ENCODE measurements at places on chromosomes 2 and 18.

GRCh38 chr2:184113696-184114403 lies 484.5 kb upstream of the ZNF804A start:
- no peak for DNase-seq

- no peak for DNase-seq
Measured at GRCh38 chr2:75500633-75501032, 60.1 kb downstream of the EVA1A start.

DNA sequence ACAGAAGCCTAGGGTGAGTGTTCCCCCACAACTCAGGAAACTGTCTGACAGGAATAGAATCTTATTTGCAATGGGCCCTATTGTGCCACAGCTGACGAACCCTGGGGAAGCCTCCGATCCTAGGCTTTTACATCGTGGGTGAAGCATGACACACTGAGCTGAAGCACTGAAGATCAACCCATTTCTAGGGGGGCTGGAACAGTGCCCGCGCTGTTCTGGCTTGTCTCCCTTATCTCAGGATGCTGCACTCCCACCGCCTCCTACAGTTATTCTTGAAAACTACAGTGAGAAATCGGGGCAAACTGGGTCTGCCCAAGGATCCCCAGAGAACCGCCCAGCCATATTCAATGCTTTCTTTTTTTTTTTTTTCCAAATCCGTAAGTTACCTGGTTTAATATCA lies 41.1 kb downstream of the NETO1 start:
- no peak for DNase-seq

DNA sequence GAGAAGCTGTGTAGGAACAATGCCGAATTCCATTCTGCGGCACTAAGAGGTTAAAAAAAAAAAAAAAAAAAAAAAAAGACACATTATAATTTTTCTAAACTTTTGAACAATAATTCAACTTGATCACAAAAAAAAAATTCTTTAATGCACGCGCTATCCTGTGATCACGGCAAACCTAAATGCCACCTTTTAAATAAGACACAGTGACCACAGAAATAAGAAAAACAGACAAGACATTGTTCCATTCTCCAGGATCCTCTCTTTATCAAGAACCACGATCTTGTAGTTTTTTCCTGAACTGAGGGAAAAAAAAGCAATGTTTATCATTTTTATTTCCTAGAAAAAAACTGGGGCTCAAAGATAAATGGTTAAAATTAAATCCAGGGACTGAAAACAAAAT lies 9.4 kb downstream of the SUCLG1 start:
- DNase-seq, result no peak

DNA sequence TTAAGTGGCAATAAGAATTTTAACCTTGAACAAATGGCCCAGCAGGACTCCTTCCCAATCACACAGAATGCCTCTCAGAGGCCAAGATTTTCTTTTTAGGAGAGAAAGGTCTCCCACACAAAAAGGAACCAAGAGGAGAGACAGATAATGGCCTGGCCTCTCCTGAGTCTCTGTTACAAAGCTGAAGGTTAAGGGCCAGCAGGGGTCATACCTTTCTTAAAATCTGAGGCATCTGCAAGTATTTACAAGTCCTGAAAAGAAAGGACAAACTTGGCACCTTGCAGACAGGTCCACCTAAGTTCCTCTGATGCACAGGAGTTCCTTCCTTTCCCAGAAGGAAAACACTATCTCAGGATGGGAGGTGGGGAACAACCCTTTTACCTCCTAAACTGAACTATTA lies 142.3 kb downstream of the TMEM163 start:
- no peak for DNase-seq

GRCh38 chr2:1487758-1488157 lies 74.5 kb downstream of the TPO start:
- no peak for DNase-seq

DNA sequence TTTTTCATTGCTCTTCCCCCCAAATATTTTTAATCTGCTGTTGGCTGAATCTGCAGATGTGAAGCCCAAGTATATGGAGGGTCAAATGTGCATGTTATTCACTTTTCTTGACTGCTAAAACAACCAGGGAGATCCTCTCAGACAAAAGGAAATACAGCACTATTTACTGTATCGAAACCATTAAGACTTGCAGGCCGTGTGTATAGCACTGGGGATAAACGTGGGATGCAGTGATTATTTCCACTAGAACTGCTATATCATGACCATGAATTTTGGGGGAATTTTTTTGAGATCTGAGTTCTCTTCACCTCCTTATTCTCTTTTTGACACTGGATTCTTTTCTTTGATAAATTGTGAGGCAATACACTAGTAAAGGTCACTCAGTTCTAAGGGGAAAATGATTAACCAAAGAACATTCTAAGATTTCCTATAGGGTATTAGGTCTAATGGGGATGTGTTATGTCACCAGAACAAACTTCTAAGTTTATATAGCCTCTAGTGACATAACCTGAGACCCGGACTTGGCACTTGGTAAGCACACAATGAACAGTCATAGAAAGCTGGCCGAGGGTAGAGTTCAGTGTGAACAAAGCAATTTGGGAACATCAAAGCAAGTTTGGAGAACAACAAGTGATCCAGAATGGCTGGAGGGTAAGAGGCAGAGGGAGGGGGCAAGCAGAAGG lies 14.9 kb upstream of the UGT1A1 start:
- no peak for DNase-seq

GRCh38 chr2:8627019-8627691 lies 54.7 kb upstream of the ID2 start:
- DNase-seq, result no peak

GRCh38 chr2:8851811-8852560 lies 14.6 kb upstream of the KIDINS220 start:
- DNase-seq, result no peak

DNA sequence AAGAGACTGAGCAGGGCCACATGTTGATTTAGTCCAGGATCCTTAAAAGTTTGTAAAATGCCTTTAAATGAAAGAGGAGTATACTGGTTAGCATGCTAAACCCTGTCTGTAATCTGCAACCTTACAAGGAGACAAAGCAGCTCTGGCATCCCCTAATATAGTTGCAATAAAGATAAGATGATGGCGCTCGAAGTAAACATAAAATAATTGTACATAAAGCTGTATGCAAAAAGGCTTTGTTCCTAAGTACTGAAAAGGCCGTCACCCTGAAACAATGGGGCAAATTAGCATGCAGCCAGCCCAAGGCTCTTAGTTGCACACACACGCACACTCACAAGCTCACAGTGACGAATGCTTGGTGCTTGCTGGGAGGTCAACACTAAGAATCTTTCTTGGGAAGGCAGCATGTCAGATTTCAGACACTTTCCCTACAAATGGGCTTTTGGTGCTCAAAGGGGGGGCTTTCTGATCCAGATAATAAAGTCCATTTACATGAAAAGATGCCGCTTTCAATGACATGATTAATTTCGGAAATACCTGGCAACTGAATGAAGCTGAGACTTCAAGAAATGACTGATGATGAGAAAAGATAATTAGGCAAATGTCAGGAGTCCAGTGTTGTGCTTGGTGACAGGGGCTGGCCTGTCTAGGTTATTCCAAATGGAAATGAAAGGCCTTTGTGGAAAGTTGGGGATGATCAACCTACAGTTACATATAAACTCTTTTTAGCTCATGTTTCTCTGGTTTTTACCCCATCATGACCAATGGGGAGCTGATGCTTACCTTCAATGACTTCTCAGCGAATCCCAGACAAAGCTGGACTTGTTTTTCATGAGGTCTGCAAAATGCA lies 370.3 kb downstream of the MEIS1 start:
- no peak for DNase-seq

DNA sequence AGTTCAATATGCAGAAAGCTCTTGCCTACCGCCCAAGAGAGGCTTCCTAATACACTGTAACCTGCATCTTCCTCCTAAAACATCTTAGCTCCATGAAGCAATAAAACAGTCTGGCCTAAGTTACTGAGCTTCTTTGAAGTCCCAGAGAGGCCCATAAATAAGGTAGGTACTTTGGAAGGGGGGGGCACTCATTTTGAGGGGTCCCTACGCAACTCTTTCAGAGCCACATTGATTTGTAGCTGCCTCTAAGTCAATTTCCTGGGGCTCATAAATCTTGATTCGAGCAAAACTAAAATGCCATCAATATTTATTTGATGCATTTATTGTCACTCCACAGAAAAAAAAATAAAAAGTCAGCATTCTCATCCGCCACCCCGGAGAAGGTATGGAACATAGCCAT lies 60.4 kb upstream of the SIX2 start:
- no peak for DNase-seq

- no peak for DNase-seq
Measured at GRCh38 chr2:6072276-6072675, 380.1 kb downstream of the SOX11 start.

GRCh38 chr2:83705146-83705545 lies 753.9 kb downstream of the SUCLG1 start:
- DNase-seq, result no peak

DNA sequence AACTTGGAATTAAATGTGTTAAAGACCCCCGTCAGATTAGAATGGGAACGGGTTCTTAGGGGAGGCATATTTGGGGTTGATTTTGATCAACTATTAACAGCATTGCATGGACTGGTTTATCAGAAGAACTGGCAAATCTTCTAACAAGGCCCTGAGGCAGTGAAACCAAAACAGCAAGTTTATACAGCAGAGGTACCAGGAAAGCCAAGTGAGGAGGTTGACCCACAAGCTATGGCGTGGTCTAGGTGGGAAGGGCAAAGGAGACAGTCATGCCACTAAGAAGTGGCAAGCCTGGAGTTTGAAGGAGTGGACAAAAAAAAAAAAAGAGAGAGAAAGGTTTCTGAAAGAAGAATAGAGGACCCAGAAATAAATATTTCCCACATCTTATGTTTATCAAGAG lies 187.0 kb downstream of the MREG start:
- no peak for DNase-seq

- no peak for DNase-seq
Measured at GRCh38 chr2:9071032-9071431, 67.5 kb upstream of the MBOAT2 start.

DNA sequence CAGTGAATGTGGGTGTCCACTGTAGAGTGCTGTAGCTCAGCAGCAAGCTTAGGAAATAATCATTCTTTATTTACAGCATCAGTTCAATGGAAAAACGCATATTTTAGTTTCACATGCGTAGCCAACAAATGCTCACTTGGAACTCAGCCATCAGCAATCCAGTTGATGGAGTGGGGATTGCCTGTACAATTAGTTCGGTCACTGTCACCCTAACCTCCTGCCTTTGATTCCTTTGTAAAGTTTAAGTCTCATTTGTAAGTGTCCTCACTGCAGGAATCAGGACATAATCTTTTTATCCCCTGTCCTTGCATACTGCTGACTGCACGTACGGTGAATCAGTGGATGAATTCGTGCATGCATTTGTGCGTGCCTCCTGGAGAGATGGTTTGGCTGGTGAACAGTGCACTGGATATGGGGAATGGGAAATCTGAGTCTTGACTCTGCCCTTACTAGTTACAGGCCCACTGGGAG lies 55.9 kb downstream of the RAB31 start:
- DNase-seq, result no peak

DNA sequence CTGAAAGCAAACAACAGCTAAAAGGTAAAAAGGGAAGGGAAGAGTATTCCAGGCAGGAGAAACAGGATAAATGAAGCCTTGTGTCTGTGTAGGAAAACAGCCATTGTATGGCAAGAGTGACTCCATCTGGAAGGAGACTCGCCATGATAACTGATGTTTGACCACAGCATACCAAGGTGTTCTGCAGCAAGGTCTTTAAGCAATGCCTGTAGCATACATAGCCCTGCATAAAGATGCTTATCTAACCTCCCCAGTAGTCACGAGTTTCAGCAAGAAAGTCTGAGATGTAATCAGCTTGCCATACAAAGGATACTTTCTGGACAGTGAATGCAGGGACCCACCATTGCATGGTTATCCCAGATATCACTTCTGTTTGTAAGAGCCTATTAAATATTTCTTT lies 11.9 kb upstream of the CCNT2 start:
- no peak for DNase-seq

DNA sequence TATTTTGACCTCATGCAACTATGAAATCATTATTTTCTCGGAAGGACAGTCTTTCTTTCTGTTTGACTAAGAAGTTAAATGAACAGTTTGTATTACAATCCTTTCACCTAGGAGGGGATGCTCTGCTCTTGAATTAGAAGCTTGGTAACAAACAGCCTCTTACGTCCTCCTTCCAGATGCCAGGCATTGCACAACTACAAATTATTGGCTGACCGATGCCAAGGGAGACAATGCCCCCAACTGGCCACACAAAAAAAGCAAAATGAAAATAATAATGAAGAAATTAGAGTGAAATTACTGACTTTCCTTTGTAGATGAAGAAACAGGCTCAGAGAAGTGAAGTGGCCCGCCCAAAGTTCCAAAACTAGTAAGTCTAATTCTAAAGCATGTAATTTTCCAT lies 177.9 kb downstream of the CYRIA start:
- DNase-seq, result no peak

- no peak for DNase-seq
Measured at GRCh38 chr2:239677453-239678185, 276.8 kb upstream of the HDAC4 start.

- no peak for DNase-seq
Measured at GRCh38 chr2:43171789-43172188, 54.6 kb downstream of the ZFP36L2 start.

- DNase-seq, result no peak
Measured at GRCh38 chr2:146874260-146874658, 970.6 kb upstream of the ACVR2A start.

- DNase-seq, result no peak
Measured at GRCh38 chr2:41409328-41409727, 638.5 kb upstream of the PKDCC start.

DNA sequence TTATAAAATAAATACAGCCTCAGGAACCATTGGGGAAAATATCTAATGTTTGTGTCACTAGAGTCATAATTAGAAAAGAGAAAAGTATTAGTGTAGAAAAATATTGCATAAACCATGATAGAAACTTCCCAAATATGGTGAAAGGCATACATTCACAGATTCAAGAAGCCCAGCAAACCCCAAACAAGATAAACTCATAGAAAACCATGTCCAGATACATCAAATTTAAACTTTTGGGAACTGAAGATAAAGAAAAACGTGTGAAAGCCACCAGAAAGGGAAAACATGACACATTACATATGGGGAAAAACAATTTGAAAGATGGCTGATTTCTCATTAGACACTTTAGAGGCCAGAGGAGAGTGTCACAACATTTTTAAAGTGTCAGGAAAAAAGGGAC lies 236.5 kb upstream of the FN1 start:
- no peak for DNase-seq

DNA sequence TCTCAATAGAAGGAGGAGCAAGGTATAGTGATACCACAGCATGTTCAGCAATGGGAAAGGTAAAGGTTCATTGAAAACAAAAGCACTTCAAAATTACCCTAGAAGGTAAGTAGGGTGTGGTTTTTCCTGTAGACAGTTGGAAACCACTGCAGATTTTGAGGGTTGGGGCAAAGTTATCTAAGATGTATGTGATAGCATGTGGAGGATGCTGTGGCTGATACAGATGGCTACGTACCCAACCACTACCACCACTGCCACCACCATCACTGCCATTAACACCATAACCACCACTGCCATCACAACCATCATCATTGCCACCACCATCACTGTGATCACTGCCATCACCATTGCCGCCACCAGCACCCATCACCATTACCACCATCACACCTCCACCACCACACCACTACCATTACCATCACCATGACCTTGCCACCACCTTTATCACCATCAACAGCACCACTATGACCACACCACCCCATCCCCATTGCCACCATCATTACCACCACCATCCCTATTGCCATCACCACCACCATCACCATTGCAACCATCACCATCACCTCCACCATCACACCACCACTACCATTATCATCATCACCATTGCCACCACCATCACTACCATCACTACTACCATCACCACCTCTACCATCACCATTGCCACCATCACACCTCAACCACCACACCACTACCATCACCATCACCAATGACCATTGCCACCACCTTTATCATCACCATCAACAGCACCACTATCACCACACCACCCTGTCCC lies 3.7 kb downstream of the TMSB10 start:
- DNase-seq, result no peak
